ENCODE measurements at places on chromosomes 3 and 15. TPM values are rescaled to one million over a fixed set of nuclear protein-coding genes. Genes with fewer than 3 reads are reported as not detected.

AADACL2 gene
- not detected for total RNA-seq

B3GALNT1 gene
- total RNA-seq = 1.0 TPM

IFRD2 gene
- total RNA-seq = 55.7 TPM

GPR176 gene
- 1.3 TPM for total RNA-seq
